ENCODE measurements at places on chromosomes 7 and 10.

DNA sequence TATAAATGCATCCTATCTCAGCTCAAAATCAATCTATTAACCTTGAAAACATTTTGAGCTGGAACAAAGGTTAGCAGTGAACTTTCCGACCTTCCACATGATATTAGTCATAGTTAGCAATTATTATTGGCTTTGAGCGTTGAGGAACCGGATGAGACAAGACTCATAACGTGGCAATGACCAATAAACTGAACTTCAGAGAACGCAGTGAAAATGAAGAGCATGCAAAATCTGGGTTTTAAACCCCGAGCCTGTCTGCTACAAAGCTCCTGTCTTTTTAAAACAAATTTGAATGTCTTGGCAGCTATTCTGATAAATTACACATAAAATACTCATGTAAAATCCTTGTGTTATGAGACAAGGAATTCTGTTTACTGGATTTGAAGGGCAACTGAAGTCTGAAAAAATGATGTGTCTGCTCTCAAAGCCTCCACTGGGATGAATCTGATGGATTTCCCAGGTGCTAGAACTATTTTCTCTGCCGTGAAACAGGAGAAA lies 74.7 kb upstream of the ITGB1 start:
- no peak for DNase-seq

GRCh38 chr10:128908499-128908898 lies 558.5 kb upstream of the MGMT start:
- no peak for DNase-seq

DNA sequence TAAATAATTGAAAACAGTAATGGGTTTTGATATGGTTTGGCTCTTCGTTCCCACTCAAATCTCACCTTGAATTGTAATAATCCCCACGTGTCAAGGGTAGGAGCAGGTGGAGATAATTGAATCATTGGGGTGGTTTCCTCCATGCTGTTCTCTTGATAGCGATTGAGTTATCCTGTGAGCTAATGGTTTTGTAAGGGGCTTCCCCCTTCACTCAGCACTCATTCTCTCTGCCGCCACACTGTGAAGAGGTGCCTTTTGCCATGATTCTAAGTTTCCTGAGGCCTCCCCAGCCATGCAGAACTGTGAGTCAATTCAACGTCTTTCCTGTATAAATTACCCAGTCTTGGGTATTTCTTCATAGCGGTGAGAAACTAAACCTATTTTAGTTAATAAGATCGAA lies 551.7 kb upstream of the POT1 start:
- DNase-seq, result no peak

GRCh38 chr7:145490356-145490755 lies 626.2 kb upstream of the CNTNAP2 start:
- no peak for DNase-seq

- no peak for DNase-seq
These were observed 28.7 kb downstream of the CHST15 start for GRCh38 chr10:124064676-124065075.

- no peak for DNase-seq
These were observed 37.6 kb downstream of the MCU start for GRCh38 chr10:72729528-72729927.

GRCh38 chr10:58157076-58157766 lies 110.5 kb downstream of the IPMK start:
- DNase-seq, result no peak

DNA sequence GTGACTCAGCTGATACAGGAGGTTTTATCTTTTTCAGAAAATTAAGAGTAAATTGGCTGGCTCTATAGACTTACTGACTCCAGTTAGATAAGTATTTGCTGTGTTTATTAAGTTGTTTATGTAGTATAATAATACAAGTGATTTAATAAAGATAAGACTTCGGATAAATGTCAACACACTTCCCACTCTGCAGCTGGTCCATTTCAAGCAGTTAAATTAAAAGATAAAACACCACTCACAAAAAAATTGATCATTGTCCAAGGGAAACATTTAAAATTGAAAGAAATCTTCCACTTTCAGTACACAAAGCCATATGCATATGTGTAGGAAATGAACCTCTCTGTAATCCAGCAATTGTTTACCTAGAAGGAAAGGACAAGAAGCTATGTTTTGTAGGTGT lies 106.1 kb upstream of the SP8 start:
- no peak for DNase-seq

DNA sequence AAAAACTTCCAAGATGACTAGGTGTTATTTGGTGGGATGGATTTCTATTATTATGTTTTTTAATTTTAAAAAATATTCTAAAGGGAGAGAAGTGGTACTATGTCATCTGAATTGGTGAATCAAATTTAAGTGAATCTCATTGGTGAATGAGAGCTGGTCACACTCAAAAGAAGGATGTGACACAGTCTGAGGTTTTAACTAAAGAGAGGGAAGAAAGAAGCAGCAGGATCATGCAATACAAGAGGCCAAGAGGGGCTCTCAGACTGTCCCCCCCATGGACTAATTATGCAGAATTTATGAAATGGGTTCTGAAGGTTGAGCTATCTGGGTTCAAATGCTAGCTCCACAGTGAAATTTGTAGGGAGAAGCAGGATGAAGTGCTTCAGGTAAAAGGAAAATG lies 16.2 kb downstream of the MACC1 start:
- no peak for DNase-seq

GRCh38 chr10:70169649-70170364 lies 507 bp downstream of the SAR1A start:
- no peak for DNase-seq

- no peak for DNase-seq
These were observed 325.6 kb downstream of the SORCS3 start for GRCh38 chr10:104966563-104967297.

DNA sequence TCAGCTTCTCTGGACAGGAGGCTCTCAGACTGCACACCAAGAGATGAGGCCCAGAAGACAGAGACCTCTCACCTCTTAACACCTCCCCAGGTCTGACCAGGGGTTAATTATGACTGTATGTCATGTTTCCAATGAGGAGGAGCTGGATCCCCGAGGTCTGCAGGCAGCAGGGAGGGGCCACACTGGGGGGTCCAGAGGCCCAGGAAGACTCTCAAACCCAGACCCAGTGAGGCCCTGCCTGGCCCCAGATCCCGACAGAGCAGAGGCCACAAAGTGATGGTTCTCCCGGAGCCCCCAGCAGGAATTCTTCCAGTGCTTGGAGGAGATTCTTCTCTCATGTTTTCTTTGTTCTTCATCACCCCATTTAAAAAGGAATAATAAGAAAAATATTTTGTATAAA lies 28.8 kb downstream of the PTPRN2 start:
- DNase-seq, result no peak

DNA sequence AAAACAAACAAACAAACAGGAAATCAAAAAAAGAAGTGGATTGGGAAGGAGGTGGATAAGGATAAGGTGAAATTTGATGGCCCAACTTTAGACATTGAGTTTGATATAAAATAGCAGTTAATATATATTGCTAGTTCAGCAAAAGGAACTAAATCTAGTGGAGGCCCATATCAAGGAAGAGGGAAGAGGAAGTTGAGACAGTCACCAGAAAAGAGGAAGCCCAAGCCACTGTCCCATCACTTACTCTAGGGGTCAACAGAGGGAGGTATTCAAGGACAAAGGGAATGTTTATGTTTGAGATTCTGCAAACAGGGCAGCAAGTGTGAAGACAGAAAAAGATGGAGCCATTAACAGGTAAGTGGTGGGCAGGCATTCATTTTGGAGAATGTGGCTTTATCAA lies 3.7 kb downstream of the LAMTOR4 start:
- no peak for DNase-seq

DNA sequence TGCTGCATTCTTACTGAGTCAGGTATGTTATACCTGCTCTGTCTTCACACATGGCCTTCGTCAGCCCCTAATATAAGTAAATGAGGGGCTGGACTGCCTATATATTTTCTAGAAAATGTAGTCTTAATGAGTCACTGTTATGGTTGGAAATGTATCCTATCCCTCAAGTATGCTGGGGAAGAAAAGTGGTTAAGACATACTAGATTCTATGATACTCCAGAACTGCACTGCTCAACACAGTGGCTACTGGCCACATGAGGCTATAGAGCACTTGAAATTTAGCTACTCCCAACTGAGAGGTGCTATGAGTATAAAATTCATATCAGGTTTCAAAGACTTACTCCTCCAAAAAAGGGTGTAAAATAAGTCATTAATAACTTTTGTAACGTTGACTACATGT lies 104.3 kb upstream of the STEAP1B start:
- DNase-seq, result no peak

- no peak for DNase-seq
These were observed 133.5 kb upstream of the MBL2 start for GRCh38 chr10:52906046-52906445.

DNA sequence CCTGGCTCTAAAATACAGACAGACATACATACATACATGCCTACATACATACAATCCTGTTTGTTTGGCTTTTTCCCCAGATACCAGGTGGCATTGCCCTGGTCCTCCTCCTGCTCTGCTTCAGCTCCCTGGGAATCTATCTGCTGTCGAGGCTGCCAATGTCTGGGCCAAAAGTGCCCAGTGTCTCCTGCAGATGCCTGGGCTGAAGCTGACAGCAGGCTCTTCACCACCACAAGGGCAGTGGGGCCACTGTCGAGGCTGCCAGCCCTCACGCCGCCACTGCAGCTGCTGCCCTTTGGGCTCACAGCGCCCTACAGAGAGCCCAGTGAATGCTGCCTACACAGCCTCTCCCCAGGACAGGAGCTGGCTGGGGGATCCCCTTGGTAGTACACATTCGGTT lies 18.0 kb upstream of the STN1 start:
- no peak for DNase-seq

GRCh38 chr7:107810626-107811025 lies 7.6 kb upstream of the SLC26A3 start:
- DNase-seq, result no peak

DNA sequence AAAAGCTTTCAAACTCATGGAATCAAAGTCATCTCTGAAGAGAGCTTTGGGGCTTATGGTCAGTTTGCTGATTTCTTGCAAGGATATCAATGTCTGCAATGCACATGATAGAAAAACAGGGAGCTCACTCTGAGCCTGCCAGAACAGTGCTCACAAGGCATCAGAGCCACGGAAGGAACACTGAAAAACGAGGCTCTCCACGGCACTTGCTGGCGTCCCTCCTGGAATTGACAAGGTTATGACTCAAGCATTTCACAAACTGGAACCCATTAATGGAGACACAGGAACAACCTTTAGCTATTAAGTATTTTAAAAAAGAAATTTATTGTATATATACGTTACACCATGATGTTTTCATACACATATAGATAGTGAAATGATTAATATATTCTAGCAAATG lies 266.3 kb downstream of the KCND2 start:
- no peak for DNase-seq

GRCh38 chr7:20411372-20411771 lies 80.7 kb downstream of the ITGB8 start:
- DNase-seq, result no peak

DNA sequence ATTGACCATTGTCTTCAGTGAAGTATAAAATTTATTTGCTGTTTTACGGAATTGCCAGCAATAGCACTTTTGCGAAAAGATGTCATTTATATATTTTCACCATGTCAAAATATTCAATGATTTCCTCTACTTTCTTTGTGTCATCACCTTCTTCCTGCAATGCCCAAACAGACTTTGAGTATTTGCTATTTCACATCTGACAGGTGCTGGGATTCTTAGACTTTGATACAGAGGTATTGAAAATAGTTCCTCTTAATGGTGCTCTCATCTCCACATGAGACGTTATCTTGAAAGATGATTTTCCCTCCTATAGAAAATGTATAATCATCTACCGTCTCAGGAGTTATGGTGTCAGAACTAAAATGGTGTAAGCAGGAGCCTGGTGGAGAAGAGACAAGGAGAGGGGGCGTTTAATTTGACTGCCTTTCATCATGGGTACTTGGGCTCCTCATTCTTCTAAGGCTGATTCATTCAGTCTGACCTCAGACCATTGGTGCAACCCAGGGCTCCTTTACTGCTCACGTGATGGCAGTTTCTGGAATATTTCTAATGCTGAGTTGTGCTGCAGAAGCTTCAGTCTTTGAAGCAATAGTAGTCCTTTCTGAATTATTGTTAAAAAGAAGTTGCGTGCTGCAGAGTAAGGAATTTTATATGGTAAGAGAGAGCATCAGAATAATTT lies 404.6 kb downstream of the PHTF2 start:
- no peak for DNase-seq

GRCh38 chr7:104983578-104984539 lies 30.1 kb upstream of the KMT2E start:
- DNase-seq, result peak; percentile 71

- DNase-seq, result no peak
These were observed 108.0 kb downstream of the SND1 start for GRCh38 chr7:127759945-127760421.

- no peak for DNase-seq
These were observed 918 bp downstream of the DBNL start for GRCh38 chr7:44045226-44046014.

DNA sequence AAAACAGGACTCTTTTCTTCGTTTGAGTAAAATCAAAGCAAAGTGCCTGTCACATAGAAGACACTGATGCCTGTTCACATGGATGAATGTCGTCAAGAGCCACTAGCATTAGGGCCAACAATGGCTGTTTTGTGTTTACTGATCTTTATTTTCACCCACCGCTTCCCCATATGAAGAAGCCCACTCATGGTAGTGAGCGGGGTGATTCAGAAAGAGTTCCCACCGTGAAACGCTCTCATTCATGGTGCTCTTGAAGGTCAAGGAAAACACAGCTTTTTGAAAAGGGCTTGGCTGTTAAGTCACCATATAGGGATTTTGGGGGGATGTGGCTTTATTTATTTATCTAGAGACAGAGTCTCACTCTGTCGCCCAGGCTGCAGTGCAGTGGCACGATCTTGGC lies 12.5 kb downstream of the PROSER2 start:
- no peak for DNase-seq

DNA sequence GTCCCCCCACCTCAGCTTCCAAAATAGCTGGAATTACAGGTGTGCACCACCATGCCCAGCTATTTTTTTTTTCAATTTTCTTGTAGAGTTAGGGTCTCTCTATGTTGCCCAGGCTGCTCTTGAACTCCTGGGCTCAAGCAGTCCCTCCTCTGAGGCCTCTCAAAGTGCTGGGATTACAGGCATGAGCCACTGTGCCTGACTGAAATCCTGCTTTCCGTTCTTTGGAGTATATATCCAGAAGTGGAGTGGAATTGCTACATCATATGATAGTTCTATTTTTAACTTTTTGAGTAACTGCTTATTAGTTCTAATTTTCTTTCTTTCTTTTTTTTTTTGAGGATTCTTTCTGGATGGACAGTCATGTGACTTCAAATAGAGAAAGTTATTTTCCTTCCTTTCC lies 62.9 kb upstream of the ZMIZ2 start:
- DNase-seq, result no peak

DNA sequence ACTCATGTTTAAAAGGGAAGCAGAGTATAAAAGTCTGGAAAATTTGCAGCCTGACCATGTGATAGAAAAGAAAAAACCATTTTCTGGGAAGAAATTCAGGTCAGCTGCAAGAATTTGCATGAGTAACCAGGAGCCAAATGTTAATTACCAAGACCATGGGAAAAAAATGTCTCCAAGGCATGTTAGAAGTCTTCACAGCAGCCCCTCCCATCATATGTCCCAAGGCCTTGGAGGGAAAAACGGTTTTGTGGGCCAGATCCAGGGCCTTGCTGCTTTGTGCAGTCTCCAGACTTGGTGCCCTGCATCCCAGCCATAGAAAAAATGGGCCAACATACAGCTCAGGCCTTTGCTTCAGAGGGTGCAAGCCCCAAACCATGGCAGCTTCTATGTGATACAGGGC lies 1019.6 kb upstream of the SORCS1 start:
- DNase-seq, result no peak

- no peak for DNase-seq
These were observed 82.9 kb upstream of the DDC start for GRCh38 chr7:50648076-50648475.

GRCh38 chr10:48904861-48905260 lies 34.8 kb downstream of the LRRC18 start:
- no peak for DNase-seq
